Left ventricle myocardium inferior (tissue), 1 donor: ENCODE measurements at places on chromosomes 16 and 17. TPM values are rescaled to one million over a fixed set of nuclear protein-coding genes. Genes with fewer than 3 reads are reported as not detected.

Gene STH
- not detected for total RNA-seq

DNA sequence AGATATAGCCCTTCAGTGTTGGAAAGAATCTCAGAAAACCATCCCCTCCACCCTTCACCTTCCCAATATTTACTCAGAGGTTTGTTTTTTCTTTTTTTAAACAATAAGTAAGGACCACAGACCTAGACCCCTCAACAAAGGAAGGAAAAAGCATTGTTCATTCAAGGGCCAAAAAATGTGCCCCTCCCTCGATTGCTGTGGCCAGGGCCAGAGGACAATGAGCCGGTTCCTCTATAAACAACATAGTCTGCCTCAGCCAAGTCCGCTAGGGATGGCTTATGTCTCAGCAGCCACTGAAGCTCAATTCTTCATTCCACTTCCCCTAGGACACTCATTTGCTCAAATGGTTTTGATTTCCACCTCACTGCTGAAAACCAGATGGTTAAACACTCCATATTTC, 24.0 kb downstream of the TRIM16 start:
- no peak for DNase-seq

Gene TGFB1I1
- total RNA-seq: 15.6 TPM

DNA sequence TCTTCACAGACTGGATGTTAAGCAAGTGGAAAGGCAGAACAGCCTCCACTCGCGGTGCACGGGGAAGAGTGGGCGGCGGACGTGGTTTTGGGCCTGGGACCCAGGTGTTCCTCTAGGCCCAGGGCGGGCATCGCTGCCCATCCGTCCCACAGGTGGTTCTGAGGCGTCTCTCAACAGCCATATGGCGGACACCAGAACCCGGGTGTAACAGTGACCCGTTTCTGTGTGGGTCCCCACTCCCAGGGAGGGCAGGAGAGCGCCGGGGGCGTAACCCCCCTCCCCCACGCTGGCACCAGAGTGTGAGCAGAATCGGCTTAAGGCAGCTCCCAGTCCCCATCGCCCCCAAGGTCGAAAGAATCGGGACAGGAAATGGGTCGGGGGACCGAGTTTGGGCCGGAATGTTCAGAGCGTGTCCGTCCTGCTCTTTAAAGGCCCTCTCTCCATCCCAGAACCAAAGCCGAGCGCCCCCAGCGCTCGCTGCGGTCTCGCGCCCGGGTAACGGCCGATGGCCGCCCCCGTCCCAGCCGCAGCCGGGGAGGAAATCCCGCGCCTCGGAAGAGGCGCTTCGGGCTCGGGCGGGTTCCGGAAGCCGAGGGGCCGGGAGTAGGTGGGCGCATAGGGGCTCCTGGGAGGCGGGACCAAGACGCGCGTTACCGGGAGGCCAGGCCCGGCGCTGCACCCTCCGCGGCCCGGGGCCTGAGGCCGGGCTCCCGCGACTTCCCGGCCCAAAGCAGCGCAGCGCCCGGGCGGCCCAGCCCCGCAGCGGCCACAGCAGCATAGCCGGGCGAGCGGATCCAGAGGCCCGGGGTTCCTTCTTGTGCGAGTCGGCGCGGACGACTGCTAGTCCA, at the start of gene TK2:
Gene TK2, minus strand, starts transcription at position 839 of the 848 bp plus-strand sequence. Its CDS starts 61 bp downstream, at position 778.
- DNase-seq: peak; percentile 72

GRCh38 chr17:55705847-55706246, 16.8 kb downstream of the TMEM100 start:
- DNase-seq: no peak

Gene CA4
- 12.9 TPM for total RNA-seq

Gene LGALS9C
- not detected for total RNA-seq

Gene SYNGR3
- total RNA-seq: 0.38 TPM

DNA sequence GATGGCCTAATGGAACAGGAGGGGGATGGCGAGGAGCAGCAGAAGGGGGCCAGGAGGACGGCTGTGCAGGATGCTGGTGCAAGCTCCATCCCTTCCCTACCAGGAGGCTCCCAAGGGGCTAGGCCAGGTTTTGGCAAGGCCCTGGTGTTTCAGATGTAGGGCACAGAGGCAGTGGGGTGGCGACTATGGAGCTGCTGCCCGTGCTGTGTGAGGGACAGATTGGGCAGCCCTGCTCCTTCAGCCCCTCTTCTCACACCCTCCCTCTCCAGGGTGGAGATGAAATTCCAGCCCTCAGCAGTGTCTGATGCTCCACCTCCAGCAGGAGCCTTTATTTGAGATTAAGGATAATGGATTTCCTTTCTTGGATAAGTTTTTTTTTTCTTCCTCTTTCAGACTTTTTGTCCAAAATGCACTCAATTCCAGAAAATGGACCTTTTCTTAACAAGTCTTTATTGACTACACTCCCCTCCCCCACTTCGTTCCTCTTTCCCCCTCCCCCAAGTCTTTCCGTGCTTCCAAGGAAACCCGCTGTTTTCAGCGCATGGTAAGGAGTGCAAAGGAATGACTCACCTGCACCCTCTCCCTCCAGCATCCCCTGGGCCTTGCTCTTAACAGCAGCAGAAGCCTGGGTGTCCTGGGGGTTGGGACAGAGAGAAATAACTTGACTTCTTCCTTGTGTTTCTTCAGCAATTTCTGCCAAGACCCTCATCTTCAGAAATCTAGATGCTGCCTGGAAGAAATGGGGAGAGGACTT, 95.2 kb downstream of the CCDC182 start:
- DNase-seq: no peak

Gene GP1BA
- 0.22 TPM for total RNA-seq

DNA sequence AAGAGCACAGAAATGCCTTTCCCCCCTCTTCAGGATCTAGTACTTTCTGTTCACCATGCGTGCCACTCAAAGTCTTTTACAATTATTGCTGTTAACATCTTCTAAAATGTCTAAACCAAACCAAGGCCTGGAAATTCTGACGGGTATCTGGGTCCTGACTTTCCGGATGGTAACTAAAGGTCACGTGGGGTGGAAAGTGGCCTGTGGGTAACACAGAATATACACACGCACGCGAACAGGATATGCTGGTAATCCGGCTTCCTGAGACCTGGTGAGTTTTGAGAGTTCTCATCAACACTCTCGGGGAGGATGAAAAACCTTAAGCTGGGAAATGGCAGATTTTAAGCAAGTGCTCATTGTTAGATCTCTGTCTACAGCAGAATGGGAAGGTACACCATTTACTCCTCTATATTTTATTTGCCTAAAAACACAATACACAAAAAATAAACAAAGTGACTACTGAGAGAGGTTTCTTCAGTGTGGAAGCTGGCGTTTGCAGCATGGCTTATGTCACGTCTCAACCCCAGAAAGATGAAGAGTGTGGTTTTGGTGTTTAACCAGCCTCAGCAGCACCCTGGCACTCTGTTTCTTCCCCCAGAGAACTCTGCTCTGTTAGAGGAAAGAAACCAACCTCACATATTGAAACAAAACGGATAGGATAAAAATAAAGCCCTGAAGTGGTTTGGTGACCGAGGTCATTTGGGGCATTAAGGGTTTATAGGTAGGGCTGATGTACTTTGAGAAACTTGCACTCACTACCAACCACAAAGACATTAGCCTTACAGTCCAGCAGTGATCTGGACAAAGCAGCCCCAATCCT, 37.3 kb downstream of the SMG6 start:
- DNase-seq: no peak

Gene CPNE7
- total RNA-seq: not detected

Gene FAM171A2
- 0.55 TPM for total RNA-seq

Gene ENPP7
- not detected for total RNA-seq

GRCh38 chr16:89315791-89316581, 98.5 kb downstream of the ZNF778 start:
- DNase-seq: peak; percentile 42

GRCh38 chr17:77188084-77189066, 47.6 kb downstream of the SEC14L1 start:
- DNase-seq: no peak

Gene ADGRG3
- 0.36 TPM for total RNA-seq

DNA sequence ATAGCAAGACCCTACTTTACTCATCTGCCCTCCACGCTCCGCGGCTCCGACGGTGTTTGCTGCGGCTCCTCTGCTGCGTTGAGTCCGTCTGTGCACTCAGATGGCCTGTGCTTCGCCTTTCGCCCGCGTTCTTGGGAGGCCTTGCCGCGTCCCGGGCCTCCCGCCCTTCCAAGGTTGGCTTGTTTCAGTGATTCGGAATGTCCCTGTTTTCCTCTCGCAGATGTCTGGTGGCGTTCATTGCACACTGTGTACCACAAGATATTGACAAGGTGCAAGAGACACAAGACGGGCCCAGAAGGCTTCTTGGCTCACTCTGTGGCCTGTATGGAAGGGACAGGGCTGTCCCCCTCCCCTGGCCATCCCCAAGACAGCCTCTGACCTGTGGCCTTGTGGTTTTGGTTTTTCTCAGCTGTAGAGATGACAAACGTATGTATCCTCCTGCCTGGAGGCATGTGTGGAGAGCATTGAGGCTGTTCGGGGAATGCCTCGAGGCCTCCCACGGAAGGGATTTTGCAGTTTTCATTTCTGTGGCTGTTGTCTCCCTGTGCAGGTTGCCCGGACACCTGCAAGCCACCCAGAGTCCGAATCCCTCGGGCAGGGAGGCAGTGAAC, 15.4 kb downstream of the MGRN1 start:
- no peak for DNase-seq

Gene TPSD1
- total RNA-seq: not detected

DNA sequence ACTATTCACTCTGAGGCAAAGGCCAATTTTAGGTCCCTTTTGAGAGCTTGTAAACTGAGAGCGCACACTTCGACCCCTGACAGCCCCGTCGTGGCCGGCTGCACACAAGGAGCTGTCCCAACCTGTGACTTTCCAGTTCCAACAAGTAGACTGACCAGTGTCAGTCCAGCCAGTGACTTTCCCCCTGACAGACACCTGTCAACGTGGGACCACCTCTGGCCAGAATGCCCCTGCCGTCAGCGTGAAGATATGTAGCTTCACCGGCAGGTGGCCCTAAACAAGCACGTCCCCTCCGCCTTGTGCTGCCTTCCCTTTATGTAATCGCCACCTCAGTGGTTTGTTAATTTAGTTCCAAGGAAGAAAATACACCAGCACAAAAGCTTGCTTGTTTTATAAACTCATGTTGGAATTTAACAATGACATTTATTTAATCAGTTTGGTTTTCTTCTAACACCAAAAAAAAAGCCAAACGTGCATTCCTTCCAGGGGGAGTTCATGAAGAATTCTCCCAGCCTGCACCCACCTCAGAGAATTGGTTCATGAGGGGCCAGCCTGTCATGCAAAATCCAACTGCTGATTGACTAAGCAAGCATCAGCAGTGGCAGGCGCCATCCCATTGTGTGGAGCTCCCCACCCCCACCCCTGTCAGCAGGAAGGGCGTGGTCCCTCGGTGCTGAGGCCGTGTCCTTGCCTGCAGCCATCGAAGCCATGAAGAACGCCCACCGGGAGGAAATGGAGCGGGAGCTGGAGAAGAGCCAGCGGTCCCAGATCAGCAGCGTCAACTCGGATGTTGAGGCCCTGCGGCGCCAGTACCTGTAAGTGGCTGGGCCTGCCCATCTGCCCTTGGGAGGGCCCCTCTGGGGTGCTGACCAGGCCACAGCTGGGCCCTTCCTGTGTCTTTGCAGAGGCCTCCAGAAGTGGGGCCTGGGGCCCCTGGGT, 33.9 kb downstream of the PLD6 start:
- DNase-seq: peak; percentile 66

- no peak for DNase-seq
Observed at GRCh38 chr17:80687839-80688238, 143.2 kb downstream of the RPTOR start.
